ENCODE measurements at places on chromosomes 3 and 15.
A peak's percentile ranks its signal among the peaks of the same experiment; 100 is the strongest.

DNA sequence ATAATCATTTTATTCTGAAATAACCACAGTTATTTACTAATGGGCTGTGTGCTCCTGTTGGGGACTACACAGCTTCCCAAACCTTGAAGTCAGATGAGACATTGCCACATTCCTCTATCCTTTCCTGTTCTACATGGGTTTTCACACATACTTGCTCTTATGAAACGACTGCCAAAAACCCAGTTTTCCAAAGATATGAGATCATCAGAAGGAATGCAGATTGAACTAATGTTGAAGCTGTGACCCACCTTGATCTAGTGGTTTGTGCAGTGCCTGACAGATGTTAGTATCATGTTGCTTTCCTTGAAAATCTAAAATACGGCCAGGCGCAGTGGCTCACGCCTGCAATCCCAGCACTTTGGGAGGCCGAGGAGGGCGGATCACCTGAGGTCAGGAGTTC, 144.6 kb downstream of the VGLL4 start:
- peak; percentile 81 for DNase-seq

DNA sequence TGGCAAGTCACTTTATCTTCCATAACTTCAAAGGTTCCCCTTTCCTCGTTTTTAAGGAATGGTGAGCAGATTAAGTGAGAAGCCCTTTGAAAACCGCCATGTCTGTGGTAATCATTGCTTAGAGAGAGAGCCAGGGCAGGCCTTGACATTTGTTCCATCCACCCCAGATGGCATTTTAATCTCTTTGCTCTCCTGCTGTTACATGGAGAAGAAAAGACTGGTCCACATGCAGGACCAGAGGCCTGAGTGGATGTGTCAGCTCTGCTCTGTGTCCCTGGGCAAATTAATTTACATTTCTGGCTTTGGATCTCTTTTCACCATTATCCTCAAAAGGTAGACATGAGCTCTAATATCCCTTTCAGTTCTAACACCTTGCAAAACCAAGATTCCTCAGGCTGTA, 157.3 kb upstream of the LPP start:
- no peak for DNase-seq

DNA sequence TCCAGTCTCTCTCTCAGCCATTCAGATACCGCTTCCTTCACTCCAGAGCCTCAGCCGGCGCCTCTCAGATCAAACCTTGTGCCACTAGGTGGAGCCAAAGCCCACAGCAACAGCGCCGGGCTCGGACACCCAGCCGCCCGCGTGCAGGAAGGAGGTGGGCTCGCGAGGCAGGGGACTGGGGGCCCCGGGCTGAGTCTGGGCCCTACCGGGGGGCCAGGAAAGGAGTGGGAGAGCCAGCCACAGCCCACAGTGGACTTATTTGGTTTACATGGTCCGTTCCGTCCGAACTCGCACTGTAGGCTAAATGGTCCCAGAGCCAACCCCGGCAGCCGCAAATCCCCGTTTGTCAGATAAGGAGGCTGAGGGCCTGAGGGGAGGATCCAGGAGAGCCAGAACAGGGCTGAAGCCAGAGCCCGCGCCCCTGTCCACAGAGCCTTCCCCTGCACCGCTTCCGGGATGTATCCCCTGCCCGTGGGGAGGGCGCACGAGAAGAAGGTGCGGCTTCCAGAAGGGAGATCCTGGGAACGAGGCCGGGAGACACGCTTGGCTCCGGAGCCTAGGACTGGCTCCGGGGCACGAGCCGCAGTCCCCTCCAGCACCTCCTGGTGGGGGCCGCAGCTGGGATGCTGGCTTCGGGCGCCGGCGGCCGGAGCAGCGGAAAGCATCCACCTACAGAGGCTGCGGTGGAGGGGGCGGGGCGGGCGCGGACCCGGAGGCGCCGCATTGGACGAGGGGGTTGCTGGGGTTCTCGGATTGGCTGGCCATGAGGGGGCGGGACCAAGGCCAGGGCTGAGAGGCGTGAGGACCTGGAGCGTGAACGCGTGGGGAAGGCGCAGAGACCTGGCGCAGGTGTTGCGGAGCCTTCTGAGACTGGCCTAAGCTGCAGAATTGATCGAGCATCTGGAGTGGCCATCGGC, 6.5 kb upstream of the CYP11A1 start:
- peak; percentile 97 for DNase-seq

GRCh38 chr3:177108648-177109047, 88.6 kb downstream of the TBL1XR1 start:
- no peak for DNase-seq

GRCh38 chr3:150528354-150528797, 17.9 kb downstream of the SERP1 start:
- DNase-seq, result peak; percentile 88

DNA sequence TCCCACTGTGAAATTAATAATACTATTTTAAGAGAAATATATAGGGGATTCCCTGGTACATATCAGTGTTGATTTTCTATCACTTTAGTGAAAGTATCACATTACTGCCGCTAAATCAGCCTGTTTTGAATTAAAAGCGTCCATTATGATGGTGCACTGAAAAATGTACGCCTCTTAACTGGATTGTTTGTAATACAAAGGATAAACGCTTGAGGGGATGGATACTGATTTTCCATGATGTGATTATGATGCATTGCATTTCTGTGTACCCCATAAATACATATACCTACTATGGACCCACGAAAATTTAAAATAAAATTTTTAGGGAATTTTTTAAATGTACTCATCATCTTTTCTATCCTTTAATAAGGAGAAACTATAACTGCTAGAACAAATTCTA, 478.6 kb downstream of the MAGI1 start:
- DNase-seq, result peak; percentile 66

- DNase-seq, result peak; percentile 66
These were observed 22.1 kb downstream of the GABRR3 start for GRCh38 chr3:98012979-98013378.

- DNase-seq, result no peak
These were observed 1.7 kb upstream of the LYSMD2 start for GRCh38 chr15:51739061-51739712.

GRCh38 chr3:79960594-79960993, 192.8 kb upstream of the ROBO1 start:
- DNase-seq, result peak; percentile 49

GRCh38 chr15:72060687-72061250, 57.2 kb downstream of the MYO9A start:
- DNase-seq, result no peak

- no peak for DNase-seq
These were observed 84.9 kb upstream of the BCL6 start for GRCh38 chr3:187830181-187830580.

DNA sequence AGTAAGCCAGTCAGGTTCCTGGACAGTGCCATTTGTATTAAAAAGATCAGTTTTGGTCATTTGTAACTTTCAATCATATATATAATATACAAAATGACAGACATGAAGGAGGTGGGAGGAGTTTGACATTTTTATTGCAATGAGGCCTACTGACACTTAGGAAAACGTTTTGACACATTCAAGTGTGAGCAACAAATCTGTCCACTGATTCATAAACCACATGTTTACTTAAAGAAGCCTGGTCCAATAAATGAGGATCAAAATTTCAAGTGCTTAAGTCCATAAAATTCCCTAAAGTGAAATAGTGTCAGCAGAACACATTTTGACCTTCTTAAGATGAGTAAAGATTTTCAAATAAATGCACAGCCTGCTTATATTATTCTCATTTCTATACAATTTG, 137.3 kb downstream of the MECOM start:
- DNase-seq, result no peak

DNA sequence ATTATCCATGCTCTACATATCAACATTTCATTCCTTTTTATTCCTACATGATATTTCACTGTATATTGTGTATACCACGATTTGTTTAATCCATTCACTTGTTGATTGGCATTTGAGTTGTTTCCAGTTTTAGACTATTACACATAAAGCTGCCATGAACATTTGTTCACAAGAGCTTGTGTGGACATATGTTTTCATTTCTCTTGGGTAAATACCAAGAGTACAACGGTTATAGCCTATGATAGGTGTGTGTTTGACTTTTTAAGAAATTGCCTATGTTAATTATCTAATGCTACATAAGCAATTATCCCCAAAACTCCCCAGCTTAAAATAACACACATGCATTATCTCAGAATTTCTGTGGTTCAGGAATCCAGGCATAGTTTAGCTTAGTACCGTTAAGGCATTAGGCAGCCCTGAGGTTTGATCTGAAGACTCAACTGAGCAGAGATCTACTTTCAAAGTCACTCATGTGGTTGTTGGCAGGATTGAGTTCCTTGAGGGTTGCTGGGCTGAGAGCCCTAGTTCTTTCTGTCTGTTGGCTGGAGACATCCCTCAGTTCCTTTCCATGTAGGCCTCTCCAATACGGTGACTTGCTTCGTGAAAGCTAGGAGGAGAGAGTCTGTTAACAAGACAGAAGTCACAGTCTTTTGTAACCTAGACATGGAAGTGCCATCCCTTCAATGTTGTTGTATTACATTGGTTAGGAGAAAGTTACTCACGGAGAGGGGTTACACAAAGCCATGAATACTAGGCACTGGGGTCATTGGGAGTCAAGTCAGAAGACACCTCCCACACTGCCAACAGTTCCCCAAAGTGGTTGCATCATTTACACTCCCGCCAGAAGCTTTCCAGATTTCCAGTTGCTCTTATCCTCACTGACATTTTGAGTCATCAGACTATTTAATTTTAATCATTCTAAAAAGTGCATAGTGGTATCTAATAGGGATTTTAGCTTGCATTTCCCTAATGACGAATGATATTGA, 21.0 kb upstream of the PCSK6 start:
- no peak for DNase-seq

DNA sequence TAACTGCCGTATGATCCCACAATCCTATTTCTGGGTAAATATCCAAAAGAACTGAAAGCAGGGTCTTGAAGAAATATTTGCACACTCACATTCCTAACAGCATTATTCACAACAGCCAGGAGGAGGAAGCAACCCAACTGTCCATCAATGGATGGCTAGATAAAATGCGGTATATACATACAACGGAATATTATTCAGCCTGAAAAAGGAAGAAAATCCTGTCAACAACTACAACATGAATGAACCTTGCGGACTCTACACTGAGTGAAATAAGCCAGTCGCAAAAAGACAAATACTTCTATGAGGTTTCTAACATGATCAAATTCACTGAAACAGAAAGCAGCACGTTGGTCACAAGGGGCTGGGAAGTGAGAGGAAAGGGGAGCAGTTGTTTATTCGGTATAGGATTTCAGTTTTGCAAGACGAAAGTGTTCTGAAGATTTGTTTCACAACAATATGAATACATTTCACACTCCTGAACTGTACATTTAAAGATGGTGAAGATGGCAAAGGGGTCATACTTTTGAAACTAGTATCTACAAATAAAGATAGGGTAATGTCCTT, 6.2 kb downstream of the DLG1 start:
- no peak for DNase-seq

- DNase-seq, result peak; percentile 50
These were observed 1.4 kb downstream of the ST6GAL1 start for GRCh38 chr3:186931532-186932280.

- DNase-seq, result no peak
These were observed 71.7 kb upstream of the AGTR1 start for GRCh38 chr3:148625991-148626390.

- no peak for DNase-seq
These were observed 38.2 kb downstream of the MRPL46 start for GRCh38 chr15:88428805-88429605.

DNA sequence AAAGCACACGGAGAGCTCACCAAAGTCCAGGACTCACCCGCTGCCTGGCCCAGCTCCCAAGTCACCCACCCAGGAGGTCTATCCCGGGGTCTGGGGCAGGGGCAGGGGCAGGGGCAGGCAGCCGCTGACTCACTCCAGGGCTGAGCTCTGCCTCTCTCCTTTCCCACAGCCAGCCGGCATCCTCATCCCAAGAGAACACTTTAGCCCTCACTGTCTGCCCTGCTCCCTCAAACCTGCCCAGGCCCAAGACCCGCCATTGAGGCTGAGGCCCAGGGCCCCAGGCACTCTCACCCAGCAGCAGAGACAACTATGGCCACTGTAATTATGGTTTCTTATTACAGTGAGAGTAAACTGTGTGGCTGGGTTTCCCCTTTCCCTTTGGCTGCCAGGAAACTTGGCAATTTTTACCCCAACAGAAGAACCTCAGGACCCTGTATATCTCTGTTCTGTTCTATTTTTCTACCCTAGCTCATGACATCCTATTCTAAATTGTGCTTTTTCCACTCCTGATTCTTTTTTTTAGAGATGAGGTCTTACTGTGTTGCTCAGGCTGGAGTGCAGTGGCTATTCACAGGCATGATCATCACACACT, 53.0 kb downstream of the IQSEC1 start:
- no peak for DNase-seq

- no peak for DNase-seq
These were observed 331.0 kb upstream of the ROPN1 start for GRCh38 chr3:124322966-124323365.

DNA sequence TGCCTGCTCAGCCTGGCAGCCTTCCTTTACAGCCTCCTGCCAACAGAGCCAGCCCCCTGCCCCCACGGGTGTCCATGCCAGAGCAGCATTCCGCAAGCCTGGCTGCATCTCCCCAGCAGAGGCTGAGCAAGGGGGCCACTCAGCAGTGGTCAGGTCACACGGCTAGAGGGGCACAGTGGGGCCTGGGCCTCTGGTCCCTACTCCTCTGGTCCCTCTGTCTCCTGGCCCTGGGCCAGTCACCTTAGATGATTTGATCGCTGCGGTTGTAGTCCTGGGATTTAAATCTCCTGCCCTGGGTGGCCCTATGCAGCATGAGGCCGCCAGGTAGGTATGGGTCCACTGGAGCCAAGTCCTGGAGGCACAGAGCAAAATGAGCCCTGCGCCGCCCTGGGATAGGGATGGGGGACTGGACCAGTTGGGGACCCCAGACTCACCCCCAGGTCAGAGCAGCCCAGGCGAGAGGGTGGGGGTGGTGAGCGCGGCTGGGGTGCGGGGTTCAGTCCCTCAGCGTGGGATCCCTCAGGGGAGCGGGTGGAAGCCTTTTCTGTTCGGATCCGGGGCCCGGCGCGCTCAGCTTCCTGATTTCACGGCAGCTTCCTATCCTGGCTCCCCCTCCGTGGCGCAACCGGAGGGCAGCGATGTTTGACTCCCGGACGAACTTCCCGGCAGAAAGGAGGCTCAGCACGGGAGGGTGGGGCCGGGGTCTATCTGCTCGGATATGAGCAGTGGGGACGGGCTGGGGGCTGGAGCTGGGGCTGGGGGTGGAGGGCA, at the start of gene ZBTB47:
Gene ZBTB47, plus strand, starts transcription at position 138 of the 771 bp plus-strand sequence. CDS start 4,659 bp downstream, outside the sequence.
- DNase-seq, result peak; percentile 83

DNA sequence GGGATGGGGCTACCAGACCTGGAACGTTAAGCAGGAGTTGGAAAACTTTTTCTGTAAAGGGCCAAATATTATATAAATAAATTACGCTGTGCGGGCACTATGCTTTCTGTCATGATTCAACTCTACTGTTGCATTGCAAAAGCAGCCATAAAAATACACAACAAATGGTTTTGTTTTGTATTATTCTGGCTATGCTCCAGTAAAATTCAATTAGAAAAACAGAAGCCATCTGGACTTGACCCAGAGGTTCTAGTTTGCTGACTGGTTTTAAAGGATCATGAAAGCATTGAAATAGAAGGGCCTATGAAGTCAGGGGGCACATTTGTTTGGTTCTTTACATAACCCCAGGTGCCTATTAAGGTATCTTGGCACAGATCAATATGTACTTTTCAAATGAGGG, 647.4 kb upstream of the LMCD1 start:
- no peak for DNase-seq

GRCh38 chr15:95684126-95684525, 646.4 kb upstream of the NR2F2 start:
- no peak for DNase-seq
